ENCODE measurements at places on chromosomes 1 and 21.

- DNase-seq = no peak
These were observed 97.7 kb downstream of the CACHD1 start for GRCh38 chr1:64567426-64568170.

GRCh38 chr1:199821029-199821779, 206.3 kb upstream of the NR5A2 start:
- DNase-seq = no peak

- DNase-seq = no peak
These were observed 95.5 kb upstream of the RALGPS2 start for GRCh38 chr1:178629252-178630154.

DNA sequence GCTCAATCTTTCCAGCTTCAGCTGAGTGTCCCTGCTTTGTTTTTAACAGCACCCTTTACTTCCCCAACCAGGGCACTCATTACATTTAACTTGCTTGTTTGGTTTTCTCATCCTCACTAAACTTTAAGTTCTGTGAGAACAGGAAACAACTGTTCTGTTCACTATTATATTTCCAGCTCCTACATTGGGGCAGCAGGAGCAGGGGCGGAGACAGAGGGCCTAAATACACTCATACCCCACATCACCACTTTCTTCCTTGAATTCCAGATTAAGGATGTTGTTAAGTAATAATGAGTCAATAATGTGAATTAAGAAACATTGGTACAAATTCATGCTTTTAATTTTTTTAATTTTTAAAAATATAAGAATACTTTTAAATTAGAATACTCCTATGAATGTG, 6.0 kb downstream of the DRAM2 start:
- no peak for DNase-seq

DNA sequence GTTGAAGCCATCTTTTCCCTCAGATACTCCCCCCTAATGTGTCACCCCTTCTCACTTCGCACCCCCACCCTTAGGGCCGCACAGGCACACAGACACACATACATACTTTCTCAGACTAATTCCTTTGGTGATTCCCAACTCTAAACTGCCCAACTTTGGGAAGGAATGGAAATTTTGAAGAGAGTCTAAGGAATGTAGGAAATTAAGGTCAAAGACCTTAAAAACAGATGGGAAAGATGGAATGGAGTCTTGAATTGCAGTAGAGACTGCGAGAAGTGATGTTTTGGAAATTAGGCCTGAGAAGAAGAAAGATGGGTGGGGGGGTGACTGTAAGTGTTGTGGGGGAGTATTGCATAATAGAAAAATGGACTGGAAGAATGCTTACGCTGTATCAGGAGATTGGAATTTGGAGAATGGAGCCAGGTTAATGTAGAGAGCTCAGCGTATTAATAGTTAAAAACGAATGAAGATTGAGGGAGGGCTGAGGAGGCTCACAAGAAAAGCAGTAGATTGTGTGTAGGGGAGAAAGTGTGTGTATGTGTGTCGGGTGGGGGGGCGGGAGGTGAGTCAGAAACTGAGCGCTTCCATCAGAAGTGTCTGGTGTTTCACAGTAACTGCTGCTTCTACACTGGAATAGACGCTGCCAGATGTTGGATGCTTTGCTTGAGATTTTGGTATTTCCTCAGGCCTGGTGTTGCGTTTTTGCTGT, 1.7 kb downstream of the PIP5K1A start:
- no peak for DNase-seq

GRCh38 chr1:24939040-24939674, 9.1 kb upstream of the RUNX3 start:
- DNase-seq = no peak
